ENCODE measurements at places on chromosomes 3 and 15.

DNA sequence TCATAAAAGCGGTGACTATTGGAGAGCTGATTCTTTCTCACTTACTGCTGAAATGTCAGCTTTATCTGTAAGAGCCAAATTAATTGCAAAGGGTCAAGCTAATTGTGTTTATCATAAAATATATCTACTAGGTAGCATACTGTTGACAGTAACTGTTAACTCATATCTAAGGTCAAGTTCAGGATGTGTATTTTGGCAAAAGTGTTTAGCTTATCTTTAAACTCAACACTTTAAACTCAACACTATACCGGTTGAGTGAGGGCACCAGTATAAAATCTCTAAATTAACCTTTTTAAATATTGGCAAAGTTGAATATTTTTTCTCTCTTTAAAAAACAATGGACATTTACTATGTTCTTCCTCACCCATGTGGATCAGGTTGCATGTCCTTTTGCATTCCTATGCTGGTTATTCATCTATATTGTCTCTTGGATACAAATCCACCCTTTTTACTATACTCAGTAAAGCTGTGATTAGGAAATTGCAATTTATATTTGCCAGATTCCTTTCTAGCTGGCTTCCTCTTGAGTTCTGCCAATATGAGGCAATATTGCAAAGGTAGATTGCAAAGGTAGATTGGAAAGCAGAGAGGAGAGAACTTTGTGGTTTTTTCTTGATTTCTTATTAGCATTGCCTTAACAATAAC lies 344.6 kb upstream of the DCBLD2 start:
- no peak for DNase-seq

- DNase-seq, result no peak
These were observed 177.0 kb upstream of the TBL1XR1 start for GRCh38 chr3:177374323-177374722.

DNA sequence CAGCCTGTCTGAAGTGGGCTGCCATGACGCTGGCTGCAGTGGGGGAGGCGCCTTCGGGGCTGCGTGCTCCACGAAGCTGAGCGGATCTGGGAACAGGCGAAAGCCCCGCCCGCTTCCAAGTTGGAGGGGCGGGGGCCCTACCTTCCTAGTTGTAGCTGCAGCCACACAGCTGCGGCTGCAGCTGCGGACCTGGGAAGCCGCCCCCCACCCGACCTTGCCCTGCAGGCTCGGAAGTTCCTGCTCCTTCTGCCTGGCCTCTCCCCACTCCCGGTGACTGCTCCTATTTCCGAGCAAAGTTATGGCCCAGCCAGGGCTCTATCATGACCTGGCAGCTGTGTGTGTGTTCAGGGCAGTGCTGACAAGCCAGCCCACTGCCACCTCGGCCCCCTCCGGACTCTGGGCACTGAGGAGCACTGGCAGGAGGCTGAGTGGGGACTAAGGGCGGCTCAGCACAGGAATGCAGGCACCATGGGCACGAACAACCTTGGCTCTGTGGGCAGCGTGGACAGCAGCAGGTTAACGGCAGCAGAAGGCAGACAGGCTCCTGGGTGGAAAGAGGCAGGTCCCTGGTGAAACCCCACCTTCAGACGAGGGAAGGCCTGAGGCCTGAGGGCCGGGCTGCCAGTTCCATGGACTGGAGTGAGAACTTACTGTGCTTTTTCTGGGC lies 352.4 kb upstream of the TMCO5A start:
- no peak for DNase-seq

DNA sequence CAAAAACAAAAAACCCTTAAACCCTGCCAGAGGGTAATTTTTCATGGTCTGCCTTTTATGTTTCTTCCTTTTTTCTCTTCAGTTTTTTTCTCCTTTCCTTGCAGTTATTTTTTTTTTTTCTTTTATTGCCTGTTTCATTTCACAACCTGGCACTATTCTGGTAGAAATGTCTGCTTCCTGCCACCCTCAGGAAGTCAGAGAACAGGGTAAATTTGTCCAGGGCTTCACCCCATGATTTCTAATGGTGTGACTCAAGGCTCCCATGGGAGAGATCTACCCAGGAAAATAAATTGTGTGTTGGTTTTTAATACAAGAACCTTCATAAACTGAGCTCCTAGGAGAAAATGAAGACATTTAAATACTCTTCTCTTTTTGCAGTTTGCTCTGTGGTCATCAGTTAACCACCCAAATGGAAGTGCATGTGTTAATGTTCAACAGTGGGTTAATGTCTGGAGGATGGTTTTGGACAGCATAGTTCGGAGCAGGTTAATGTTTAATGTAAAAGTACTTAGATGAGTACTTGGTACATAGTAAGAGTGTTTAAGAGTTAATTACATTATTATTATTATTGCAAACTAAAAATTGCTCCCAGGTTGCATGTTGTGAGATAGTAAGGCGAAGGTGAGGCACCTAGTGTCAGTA lies 45.9 kb downstream of the CGNL1 start:
- no peak for DNase-seq

GRCh38 chr3:80559701-80560100 lies 791.9 kb upstream of the ROBO1 start:
- DNase-seq, result no peak

DNA sequence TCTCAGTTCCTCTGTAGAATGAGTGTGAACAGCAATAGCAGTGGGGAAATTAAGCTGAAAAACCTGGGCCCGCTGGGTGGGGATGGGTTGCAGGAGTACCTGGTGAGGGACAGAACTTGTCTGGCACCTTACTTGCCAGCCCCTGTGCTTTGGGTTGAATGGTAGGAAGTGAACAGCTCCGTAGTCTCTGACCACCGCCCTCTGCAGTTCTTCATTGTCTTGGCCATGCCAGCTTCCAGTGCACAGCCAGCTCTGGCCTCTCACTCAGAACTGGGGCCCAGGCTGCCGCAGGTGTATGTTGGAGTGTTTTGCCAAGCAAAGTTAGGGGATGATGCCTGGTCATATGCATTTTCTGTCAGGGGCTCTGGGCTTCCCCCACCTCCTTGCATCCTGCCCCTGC lies 14.0 kb upstream of the CHST14 start:
- DNase-seq, result no peak

- DNase-seq, result no peak
These were observed 64.5 kb downstream of the CERS3 start for GRCh38 chr15:100464256-100464655.

- DNase-seq, result no peak
These were observed 164.5 kb downstream of the PTPRG start for GRCh38 chr3:61725851-61726333.

GRCh38 chr15:98405013-98405412 lies 243.3 kb upstream of the IGF1R start:
- no peak for DNase-seq

GRCh38 chr15:38854506-38854905 lies 289.9 kb upstream of the RASGRP1 start:
- DNase-seq, result no peak

DNA sequence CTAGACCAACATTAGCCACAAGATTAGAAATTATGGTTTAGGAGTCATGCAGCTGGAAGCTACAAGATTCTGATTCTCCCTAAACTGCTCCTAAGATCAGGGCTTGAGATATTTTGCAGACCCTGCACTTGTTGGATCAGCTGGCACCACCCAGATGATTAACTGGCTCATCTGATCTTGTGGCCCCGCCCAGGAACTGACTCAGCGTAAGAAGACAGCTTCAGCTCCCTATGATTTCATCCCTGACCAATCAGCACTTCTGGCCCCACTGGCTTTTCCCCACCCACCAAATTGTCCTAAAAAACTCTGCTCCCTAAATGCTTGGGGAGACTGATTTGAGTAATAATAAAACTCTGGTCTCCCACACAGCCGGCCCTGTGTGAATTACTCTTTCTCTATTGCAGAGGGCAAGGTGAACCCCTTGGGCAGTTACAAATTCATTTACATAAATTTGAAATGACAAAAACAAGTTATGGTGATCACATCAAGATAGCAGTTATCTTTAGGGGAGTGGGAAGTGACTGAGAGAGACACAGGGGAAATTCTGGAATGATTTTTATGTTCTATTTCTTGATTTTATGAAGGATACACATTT lies 76.5 kb downstream of the CD200R1L start:
- DNase-seq, result peak; percentile 45

DNA sequence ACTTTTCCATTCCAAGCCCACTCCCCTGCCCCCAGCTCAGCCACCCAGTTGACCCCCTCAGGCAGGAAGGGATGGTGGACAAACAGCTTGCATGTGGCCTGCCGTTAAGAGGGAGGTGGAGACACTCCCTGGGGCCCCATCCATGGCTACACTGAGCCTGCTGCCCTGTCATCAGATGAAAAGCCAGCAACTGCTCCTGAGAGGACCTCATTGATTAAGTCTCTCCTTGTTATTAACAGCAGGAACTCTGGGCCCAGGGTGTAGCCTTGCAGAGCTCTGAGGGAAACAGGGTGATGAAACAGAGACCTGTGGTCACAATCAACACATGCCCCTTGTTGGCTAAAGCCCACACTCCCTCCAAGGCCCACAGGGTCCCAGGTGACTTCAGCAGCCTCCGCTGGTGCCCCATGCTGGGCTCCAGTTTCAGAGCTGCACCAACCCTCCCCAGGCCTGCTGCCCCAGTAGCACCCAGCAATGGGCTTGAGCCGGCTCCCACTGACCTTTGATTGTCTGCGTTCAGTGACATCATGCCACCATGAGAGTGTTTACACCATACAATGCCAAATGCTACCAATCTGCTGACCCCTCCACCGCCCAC lies 22.3 kb upstream of the TLE3 start:
- no peak for DNase-seq

DNA sequence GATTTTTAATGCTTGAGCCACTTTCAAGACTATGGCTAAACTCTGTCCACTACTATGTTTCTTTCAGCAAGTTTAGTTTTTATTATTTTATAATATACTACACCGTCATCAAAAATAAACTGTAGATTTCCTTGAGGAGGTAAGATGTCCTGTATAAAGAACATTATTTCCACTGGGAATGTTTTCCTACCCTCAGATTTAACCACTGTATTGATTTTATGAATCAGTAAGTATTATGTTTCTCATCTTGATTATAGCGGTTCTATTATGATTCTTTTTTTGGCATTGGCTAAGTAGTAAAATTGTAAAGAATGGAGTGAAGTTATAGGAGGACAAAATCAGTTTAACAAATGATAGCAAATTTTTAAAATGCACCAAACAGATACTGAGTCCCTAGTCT lies 44.4 kb downstream of the ADAM10 start:
- no peak for DNase-seq

DNA sequence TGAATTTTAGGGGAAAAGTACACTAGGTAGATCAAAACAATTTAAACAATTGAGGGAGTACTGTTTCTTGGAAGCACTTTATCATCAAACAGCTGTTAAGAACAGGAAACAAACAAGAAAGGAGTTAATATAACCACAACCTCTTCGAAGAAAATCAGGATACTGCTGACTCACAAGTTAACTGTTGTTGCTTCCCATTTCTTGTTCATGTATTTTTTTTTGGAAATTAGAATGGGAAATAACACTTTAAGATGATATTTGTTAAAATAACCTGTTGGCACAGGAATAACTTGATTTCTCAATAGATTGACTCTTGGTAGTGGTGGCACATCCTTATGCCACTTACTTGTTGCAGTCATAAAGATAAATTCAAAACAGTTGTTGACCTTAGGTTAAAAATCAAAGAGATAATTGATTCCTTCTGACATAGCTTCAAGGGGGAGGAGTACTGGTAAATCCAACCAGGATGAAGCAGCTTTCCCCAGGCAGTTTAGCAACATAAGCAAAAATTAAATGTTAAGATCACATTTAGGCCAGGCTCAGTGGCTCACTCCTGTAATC lies 3.3 kb downstream of the BNIP2 start:
- DNase-seq, result no peak

- DNase-seq, result no peak
These were observed 283.4 kb downstream of the LSAMP start for GRCh38 chr3:116161575-116162525.

DNA sequence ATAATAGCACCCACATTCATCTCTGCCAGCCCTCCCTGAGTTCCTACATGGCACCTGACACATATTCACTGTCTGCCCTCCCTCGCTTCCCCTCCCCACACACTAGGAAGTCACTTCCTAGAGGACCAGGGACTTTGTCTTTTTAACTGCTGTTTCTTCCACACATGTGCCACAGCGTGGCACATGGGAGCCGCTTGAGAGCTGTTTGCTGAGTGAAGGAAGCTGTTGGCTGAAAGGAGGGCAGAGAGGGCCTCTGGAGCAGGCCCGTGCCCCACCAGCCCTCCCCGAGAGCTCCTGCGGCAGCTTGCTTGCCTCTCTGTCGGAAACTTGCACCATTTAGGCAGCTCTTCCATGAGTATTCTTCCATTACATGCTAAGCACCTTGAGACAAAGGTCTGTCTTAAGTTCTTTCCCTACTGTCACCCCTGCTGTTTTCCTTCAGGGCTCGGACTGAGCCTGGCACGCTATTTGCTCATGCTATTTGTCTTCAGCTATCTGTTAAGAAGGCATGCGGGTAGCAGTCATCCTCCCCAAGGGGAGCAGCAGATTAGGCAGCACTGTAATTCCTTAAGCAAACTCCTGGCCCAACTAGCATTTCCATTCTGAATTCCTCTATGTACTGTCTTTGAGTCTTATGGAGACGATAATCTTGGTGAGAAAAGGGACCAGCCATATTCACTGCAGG lies 72.2 kb downstream of the CACNA1D start:
- no peak for DNase-seq

- peak; percentile 37 for DNase-seq
These were observed 7.2 kb upstream of the DYNC1LI1 start for GRCh38 chr3:32577581-32578556.

Data from activated CD4-positive, alpha-beta T cell treated with anti-CD3 and anti-CD28 coated beads, Interleukin-2, amount 50 U/mL, for 16 hours (primary cell).